GM18507 (cell line): ENCODE measurements at places on chromosomes 4 and X.

GRCh38 chrX:43008356-43008755 is 230.4 kb upstream of the PPP1R2C start:
- DNase-seq = no peak

DNA sequence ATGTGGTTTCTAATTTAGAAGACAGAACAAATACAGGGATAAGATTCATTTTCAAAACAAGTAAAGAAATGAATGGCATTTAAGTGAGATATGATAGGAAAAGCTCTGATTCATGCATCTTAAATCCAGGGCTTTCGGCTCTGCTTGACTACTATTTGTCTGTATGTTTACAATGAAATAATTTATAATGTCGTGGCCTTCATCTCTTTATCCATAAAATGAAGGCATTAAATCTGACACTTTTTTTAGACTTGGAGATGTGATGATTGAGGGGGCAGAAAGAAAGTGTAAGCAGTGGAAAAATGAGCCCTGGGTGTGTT is 115.7 kb upstream of the KIT start:
- no peak for DNase-seq

DNA sequence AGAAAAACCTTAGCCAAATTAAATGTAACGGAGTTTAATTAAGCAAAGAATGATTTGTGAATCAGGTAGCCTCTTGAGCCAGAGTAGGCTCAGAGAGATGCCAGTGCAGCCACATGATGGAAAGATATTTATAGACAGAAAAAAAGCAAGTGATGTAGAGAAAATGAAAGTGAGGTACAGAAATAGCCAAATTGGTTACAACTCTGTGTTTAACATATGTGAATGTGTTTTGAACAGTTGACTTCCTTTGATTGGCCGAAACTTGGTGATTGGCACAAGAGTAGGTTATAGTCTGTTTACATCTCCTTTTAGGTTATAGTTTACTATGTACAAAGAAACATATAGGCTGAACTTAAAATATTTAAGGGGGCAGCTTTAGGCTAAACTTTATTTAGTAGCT is 459.9 kb upstream of the BOD1L1 start:
- no peak for DNase-seq

DNA sequence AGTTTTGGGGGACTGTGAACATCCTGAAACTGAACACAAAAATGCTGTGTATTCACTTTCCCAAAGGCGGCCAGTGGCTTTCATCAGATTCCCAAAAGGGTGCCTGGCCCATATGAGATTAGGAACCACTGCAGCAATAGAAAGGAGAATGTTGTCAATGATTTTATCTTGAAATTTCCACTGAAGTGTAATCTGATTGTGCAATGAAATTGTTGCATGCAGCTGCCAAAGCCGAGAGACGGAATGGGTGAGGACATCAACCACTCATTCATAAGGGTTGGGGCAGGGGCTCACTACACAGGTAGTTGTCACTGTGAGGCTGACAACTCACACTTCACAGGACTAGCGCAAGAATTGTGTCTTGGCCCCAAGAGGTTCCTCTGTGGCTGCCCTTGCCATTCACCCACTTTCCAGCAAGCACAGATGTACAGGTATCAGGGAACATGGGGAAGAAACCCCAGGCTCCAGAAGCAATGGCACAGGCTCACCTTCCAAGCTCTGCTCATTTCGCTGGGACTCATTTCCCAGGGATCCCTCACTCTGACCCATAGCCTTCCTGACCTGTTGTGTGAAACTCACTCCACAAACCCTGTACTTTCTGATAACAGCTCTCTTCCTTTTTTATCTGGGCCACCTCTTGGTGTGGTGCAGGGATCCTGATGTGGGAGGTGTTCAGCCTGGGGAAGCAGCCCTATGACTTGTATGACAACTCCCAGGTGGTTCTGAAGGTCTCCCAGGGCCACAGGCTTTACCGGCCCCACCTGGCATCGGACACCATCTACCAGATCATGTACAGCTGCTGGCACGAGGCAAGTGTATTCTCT is 48.8 kb downstream of the BMX start:
- DNase-seq = no peak

- DNase-seq = no peak
Measured at GRCh38 chrX:123504047-123504446, 228.8 kb downstream of the THOC2 start.
